ENCODE measurements at places on chromosomes 13 and 19.

DNA sequence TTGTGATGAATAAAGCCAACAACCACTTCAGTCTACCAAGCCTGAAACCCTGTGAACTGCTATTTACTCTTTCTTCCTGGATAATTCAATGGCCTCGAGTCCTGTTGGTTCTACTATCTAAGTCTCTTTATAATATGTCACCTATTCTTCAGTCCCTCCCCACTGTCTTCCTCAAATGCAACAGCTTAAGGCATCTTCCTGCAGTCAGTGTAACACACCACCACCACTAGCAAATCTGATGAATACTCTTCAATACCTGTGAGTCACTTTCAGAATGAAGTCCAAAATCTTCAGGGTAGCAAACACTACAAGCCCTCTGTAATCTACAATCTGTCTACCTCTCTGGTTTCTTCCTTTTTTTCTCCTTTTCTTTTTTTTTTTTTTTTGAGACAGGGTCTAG, 32.9 kb downstream of the ZDHHC20 start:
- no peak for DNase-seq

DNA sequence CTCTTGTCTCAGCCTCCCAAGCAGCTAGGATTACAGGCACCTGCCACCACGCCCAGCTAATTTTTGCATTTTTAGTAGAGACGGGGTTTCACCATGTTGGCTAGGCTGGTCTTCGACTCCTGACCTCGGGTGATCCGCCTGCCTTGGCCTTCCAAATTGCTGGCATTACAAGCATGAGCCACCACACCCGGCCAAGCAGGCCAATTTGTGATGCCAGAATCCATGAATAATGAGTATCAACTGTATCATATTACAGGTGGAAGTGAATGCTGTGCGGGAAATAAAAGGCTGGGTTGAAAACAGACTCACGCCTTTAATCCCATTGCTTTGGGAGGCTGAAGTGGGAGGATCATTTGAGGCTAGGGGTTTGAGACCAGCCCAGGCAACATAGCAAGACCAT, 3.6 kb upstream of the NFILZ start:
- no peak for DNase-seq

DNA sequence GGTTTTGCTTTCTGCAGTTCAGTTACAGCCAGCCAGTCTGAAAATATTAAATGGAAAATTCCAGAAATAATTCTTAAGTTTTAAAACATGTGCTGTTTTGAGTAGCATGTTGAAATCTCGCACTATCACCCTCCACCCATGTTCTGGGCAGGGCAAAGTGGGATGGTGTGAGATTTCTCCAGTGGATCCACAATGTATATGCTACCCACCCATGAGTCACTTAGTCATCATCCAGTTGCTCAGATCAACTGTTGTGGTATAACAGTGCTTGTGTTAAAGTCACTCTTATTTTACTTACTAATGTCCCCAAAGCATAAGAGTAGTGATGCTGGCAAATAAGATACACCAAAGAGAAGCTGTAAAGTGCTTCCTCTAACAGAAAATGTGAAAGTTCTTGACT, 56.4 kb downstream of the CYSLTR2 start:
- DNase-seq, result no peak

DNA sequence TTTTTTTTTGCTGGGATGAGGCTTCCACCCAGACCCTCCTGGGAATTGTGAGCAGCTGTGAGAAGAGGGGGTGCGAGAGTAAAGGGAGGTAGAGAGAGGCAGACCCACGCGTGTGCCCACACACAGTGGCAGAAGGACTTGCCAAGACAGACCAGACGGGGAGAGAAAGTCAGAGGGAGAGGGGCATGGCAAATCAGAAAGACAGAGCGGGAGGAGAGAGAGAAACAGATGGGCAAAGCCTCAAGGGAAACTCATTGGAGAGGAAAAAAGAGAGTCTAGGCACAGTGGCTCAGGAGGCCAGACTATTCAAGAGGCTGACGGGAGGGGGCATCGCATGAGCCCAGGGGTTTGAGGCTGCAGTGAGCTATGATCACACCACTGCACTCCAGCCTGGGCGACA, 17.0 kb downstream of the CATSPERG start:
- no peak for DNase-seq

GRCh38 chr13:99909836-99910619, 61.5 kb downstream of the ZIC5 start:
- DNase-seq, result no peak

DNA sequence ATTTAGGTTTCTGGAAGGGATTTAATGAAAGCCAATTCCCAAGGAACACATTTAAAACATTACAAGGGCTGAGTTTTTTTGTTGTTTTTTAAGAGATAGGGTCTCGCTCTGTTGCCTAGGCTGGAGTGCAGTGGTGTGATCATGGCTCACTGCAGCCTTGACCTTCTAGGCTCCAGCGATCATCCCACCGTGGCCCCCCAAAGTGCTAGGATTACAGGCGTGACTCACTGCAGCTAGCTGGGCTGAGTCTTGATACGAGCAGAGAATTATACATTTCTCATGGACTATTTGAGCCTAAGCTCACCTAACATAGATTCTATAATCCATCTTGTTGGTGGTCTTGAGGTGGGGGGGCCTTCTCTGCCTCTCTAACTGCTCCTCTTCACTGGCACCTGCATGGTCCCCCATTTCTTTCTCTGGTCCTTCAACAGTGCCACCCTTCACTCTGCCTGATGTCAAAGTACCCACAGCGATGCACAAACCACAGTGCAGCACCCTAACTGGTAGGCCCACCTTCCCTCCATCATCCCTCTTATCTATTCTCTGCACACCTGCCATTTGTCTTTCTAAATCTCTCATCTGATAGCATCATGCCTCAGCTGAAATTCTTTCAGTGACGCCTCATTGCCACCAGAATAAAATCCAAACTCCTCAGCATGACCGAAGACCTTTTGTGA, 37.4 kb downstream of the DOCK9 start:
- DNase-seq, result no peak

All from activated gamma-delta T cell treated with anti-CD3 and anti-CD28 coated beads, Interleukin-2, amount 50 U/mL, for 16 hours (primary cell).